ENCODE measurements at places on chromosomes 7 and 10.

- DNase-seq: no peak
These were observed 467.0 kb downstream of the DPP6 start for GRCh38 chr7:154519229-154519628.

- no peak for DNase-seq
These were observed 119.0 kb upstream of the BET1 start for GRCh38 chr7:94123136-94123535.

GRCh38 chr7:158252081-158252836, 335.4 kb downstream of the PTPRN2 start:
- no peak for DNase-seq

DNA sequence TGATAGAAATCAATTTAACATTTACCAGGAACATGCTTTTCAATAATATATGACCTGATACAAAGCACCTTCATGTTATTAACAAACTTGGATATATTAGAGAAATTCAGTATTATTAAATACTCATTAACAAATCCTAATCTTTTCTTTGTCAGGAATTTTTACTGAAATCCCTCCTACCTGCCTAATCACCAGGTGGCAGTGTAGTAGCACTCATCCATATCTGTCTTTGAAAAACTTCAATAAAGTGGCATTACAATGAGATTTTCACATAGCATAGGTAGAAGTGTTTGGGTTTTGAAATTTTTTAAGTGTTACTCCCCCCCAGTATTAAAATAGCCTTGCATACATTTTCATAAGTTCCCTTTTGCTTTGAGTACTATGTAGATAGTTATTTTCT, 1246.6 kb upstream of the LRRN3 start:
- DNase-seq: no peak

DNA sequence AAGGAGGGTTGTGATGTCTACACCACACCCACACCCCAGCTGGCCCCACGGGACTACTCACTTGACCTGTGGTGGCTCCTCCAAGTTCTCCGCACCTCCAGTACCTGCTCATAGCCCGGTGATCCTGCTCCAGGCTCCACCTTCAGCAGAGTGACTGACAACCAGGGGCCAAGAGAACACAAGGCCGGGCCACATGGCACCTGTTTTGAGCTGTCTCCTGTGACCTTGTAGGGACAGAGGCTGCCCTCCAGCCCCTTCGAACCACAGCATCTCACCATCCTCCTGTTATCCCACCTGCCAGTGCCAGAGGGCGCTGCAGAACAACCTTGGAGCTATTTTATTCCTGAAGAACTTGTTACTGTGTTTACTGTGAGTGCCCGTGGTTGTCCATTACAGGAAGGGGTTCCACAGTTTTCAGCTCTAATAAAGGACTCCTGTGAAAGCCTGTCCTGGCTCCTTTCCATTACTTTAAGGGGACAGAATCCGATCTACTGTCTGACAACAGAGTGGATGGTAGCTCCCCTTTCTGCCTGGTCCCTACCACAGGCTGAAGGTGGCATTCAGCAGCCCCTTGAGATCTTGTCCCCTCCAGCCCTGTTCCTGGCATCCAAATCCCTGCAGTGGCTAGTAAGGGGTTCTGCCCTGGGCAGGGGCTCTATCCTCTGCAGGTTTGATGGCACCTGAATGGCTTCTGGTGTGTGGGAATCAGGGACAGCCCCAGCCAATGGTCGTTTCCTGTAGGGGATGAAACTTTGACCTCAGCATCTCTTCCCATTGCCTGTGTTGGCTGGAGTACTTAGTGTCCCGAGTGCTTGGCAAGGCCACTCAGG, 50.8 kb downstream of the C10orf120 start:
- DNase-seq: peak; percentile 22

GRCh38 chr7:110307776-110308175, 783.2 kb upstream of the LRRN3 start:
- no peak for DNase-seq

DNA sequence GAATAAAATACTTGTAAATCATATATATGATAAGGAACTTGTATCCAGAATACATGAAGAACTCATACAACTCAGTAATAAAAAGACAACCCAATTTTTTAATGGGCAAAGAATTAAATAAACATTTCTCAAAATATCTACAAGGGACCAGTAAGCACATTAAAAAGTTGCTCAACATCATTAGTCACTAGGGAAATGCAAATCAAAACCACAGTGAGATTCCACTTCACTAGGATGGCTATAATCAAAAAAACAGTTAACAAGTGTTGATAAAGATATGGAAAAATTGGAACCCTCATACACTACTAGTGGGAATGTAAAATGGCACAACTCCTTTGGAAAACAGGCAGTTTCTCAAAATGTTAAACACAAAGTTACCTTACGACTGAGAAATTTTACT, 40.3 kb upstream of the YAE1 start:
- DNase-seq: no peak

- no peak for DNase-seq
These were observed 295.4 kb upstream of the NPSR1 start for GRCh38 chr7:34362621-34363020.

DNA sequence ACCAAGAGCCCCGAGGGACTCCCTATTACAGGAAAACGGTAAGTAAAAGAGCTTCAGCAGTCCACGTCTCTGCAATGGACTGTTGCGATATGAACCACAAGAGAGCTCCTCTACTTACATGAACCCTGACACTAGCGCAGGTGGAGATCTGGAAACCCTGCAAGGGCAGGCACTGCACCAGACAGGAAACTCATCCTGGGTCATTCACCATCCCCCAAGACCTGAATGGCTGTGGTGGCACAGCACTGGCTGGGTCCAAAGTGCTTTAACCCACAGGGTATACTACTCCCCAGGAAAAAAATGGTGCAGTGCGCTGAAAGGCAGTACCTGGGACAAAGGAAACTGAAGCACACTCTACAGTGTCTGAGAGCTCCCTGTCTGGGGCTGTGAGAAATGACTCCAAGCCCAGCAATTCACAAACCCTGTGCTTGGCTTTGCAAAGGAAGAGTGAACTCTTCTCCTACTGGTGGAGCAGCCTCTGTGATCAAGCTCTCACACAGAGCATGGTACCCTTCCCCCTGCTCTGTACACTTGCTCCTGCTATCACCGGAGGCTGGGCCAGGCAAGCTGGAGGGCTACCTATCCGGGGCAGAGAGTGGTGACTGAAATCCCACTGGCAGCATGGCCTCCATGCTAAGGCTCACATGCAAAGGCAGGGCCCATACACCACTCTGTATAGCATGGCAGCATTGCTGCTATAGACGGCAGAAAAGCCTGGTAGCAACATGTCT, 44.9 kb downstream of the HIBADH start:
- no peak for DNase-seq

GRCh38 chr10:98173260-98173659, 38.8 kb downstream of the R3HCC1L start:
- no peak for DNase-seq

- DNase-seq: no peak
These were observed 115.7 kb upstream of the CACNA2D1 start for GRCh38 chr7:82559193-82559805.

DNA sequence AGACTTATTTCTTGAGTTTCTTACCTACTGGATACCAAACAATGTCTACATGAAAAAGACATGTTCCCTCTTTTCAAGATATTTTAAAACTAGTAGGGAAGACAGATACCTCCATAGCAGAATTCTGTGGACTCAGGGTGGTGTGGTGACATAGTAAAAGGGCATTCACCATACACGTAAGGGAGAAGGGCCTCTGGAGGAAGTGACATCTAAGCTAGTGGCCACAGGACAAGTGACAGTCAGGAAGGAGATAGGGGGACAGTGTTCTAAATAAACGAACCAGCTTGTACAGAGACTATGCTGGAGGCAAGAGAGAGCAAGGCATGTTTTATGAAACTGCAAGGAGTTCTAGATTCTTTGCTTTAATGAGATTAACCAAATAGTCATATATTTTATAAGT, 321.7 kb upstream of the LRGUK start:
- DNase-seq: no peak

DNA sequence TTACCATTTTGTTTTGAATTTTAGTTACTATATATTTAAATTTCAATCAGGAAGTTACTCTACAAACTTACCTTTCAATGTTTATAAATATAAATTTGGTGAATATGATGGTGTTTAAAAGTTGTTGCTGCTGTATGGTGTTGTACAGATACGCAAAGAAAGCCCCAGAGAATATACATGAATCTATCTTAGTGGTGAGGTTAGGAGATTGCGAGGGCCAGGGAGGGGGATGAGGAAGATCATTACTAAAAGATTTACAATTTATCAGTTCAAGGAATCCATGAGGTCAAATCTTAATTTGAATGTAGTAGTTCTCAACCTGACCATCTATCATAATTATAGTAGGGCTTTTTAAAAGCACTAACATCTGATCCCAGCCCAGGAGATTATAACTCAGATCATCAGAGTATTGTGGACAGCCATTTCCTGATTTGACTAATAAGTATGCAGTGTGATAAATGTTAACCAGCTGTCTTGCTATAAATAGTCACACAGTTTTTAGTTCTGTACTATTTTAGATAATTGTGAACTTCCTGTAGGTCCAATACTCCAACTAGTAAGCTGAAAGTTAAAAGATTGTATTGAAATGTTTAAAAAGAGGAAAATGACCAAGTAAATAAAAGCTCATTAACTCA, 23.6 kb downstream of the FAM3C start:
- DNase-seq: no peak

- DNase-seq: no peak
These were observed 30.7 kb downstream of the HABP2 start for GRCh38 chr10:113583571-113583970.

DNA sequence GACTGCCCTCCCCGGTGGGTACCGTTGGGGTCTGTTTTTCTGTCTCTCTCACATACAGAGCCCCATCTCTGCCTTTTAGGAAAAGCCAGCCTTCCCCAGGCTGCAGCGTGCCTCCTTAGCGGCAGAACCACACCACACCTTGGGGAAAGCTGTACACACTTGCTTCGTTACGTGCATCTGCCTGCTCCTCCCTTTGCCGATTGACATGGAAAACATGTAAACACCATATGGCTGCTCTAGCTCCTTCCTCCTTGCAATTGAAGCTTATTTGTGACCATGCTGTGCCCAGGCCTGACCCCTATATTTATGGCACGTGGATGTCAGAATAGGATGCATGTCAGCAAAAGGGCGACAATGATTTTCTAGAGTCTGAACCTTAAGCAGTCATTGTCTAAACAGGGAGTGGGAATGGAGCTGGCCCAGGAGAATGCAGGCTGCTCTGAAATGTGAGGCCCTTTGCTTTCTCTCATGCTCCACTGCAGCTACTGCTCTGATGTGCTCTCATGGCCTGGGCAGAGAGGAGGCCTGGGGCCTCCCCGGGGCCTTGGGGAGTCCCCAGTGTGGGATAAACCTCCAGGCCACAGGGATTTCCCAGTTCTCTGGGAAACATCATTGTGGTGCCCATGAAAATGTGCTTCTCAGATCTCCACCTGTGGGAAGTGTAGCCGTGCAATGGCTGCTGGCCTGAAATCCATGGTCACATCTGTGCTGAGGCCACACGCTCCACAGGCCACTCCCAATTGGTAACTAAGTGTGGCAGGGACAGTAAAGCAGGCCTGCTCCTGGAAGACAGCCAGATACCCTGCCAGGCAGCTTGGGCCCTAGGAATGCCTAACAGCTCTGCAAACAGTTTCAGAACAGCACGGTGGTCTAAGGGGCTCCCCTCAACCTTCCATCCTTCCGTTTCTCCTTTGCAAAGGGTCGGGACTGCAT, 18.6 kb downstream of the PDE6C start:
- no peak for DNase-seq

DNA sequence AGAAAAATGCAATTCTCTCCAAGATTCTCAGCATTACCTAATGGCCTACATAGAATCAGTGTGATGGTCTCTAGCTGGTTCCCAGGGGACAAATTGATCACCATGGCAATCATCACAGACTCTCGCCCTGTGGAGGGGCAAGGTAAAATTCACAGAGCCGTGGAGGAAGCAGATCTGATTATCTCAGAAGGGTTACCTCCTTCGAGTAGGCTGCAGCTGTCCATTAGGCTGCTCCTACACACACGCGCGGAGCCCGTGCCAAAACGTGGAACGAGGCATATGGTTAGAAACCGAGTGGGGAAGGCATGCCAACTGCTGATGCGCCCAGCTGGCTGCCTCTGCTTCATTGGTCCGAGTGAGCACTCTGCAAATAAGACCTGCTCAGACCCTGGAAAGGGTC, 52.8 kb upstream of the PTER start:
- DNase-seq: no peak

- no peak for DNase-seq
These were observed 197.2 kb downstream of the CRPPA start for GRCh38 chr7:16223963-16224707.

Measured in RCC 7860 (cell line).